ENCODE measurements at places on chromosomes 2 and 18. TPM values are rescaled to one million over a fixed set of nuclear protein-coding genes. Genes with fewer than 3 reads are reported as not detected.

- no peaks in the 10 kb centered on the region for H3K36me3 ChIP-seq
- no peak overlapping the region for H3K4me3 ChIP-seq
- no peak for DNase-seq
- H3K27me3 ChIP-seq: no peaks in the 10 kb centered on the region
These were observed 46.2 kb upstream of the NEDD4L start for GRCh38 chr18:57997820-57998219.

DNA sequence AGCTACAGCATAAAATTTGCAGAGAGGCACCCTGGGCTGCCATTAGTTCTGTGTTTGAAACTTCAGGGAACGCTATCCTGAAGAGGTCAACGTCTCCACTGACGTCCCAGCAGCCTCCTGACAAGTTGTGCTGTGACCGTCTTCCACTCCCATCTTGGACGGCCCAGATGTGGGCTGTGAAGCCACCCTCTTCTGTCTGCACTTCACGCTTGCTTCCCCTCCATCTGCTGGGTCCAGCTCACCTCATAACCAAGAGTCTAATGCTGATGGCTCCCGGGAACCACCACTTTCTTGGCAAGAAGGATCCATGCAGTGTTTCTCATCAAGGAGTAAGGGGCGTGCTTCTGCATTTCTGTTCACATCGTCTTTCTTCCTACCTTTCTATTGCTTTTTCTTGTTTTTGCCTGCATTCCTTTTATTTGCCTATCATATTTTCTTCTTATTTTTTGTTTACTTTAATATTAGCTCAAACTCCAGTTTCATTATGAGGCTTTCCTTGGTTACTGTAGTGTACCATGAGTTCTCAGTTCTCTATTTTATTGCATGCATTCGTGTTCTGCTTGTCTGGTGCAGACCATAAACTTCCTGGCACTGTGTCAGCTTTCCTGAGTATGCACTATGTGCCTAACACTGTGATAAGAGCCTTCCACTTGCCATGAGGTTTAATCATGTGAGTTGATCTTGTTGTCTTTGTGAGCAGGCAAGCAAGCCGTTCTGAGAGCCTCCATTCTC, 631.8 kb upstream of the RAB6C start:
- no peak overlapping the region for H3K27ac ChIP-seq
- no peaks in the 10 kb centered on the region for H3K4me1 ChIP-seq
- no peak overlapping the region for H3K4me3 ChIP-seq
- no peaks in the 10 kb centered on the region for H3K27me3 ChIP-seq

DNA sequence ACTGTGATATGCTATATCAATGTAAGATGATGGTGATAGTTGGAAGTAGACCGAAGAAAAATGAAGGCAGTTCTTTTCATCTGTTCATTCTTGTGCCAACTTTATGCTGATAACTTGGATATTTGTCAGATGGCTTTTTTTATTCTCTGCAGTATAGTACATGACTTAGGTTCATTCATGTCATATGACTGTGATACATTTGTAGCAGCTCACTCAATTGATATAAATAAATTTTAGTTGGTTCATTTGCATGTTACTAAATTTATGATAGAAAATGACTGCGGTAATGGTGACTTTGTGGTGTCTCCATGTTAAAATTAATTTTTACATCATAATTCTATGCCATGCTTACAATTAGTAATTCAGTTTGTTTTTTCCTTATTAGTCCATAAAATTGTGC, 7.1 kb downstream of the UBXN2A start:
- peaks cover 16% of the 10 kb centered on the region for H3K4me1 ChIP-seq
- H3K4me3 ChIP-seq: no peak overlapping the region
- no peak overlapping the region for H3K27ac ChIP-seq
- DNase-seq: no peak
- H3K27me3 ChIP-seq: no peaks in the 10 kb centered on the region

GRCh38 chr2:9115229-9115628, 91.4 kb upstream of the ASAP2 start:
- no peak overlapping the region for H3K4me3 ChIP-seq
- H3K27me3 ChIP-seq: no peaks in the 10 kb centered on the region
- H3K27ac ChIP-seq: no peak overlapping the region
- no peaks in the 10 kb centered on the region for H3K36me3 ChIP-seq

DNA sequence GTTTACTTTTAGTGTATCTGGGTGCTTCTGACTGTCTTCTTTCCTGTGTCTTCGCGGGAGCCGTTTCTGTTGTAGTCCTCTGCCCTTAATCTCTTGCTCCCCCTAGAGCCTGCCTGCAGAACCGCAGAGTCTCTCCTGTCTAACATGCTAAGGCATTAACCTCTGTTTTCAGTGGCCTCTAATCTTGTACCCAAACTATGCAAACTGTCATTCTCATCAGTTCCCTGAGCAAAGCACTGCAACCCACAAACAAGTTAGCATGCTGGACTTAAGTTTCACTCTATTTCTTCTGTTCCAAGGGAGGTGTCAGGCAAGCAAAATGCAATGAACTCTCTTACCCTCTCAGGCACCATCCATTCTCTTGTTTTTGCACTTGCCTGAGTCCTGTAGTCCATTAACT, 138.4 kb downstream of the OTX1 start:
- peak; percentile 68 for DNase-seq
- H3K36me3 ChIP-seq: no peaks in the 10 kb centered on the region
- H3K4me1 ChIP-seq: peaks cover 8% of the 10 kb centered on the region
- peak overlapping the region; percentile 54 for H3K4me3 ChIP-seq
- H3K27me3 ChIP-seq: no peaks in the 10 kb centered on the region

DNA sequence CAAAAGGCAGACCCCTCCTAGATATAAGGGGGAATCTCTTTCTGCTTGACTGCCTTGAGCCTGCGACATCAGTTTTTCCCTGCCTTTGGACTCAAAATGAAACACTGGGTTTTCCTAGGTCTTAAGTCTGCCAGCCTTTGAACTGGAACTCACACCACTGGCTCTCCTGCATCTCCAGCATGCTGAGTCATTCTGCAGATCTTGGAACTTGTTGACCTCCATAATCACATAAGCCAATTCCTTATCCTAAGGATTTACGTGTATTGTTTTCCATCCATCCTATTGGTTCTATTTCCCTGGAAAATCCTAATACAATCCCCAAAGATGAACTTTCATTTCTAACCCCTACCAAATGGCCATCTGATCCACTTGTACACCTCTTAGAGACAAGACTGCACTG, 88.0 kb downstream of the AFF3 start:
- H3K27me3 ChIP-seq: peaks cover 68% of the 10 kb centered on the region
- DNase-seq: no peak
- H3K27ac ChIP-seq: no peak overlapping the region
- H3K4me1 ChIP-seq: no peaks in the 10 kb centered on the region

- no peak for DNase-seq
- no peaks in the 10 kb centered on the region for H3K4me1 ChIP-seq
- H3K27ac ChIP-seq: no peak overlapping the region
- no peaks in the 10 kb centered on the region for H3K36me3 ChIP-seq
- H3K4me3 ChIP-seq: no peak overlapping the region
- no peaks in the 10 kb centered on the region for H3K27me3 ChIP-seq
These were observed 326.8 kb upstream of the DLGAP1 start for GRCh38 chr18:4781873-4782272.

DNA sequence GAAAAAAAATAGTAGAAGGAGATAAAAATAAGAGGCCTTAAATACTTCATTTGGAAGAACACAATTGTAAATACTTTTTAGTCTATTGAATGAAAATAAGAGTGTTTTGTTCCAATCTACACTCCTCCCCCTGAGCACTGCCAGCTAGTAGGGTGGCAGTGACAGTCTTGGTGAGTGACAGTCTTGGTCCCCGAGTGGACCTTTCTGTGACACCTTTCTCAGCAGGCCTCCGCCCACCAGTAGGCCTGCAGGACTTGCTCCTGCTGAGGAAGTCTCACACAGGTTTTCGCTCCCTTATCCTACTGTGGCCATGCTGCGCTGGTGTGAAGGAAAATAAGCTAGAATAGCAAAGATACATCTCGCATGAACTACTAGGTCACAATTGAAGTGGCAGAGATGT, 666.8 kb downstream of the NR4A2 start:
- no peak for DNase-seq
- H3K27me3 ChIP-seq: no peaks in the 10 kb centered on the region
- H3K4me3 ChIP-seq: no peak overlapping the region
- H3K4me1 ChIP-seq: no peaks in the 10 kb centered on the region
- H3K27ac ChIP-seq: no peak overlapping the region

DNA sequence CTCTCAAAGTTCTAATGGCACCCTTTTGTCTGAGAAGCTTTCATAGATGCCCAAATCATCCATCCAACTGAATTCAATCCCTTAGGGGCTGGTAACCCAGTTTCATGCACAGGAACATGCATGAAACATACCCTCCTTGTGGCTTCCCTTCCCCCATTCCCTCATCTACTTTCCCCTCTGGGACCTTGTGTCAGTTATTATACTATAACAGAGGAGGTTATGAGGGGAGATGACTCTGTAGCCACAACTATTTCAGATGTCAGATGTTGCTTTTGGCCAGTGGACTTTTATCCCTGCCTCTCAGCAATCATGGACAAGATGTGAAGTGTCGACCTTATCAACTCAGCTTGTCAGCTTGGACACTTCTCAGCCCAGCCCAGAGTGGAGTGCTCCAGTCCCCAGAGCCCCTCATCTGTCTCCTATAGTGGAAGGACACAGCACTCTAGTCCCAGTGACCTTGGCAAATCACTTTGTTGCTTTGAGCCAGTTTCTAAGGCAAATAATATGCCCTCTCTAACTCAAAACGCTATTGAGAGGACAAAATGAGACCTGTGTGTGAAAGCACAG, 8.4 kb downstream of the DHRS9 start:
- peaks cover 20% of the 10 kb centered on the region for H3K4me1 ChIP-seq
- no peak overlapping the region for H3K27ac ChIP-seq
- H3K4me3 ChIP-seq: no peak overlapping the region
- no peak for DNase-seq

GRCh38 chr2:72625366-72625765, 200.5 kb downstream of the EXOC6B start:
- no peaks in the 10 kb centered on the region for H3K27me3 ChIP-seq
- H3K27ac ChIP-seq: no peak overlapping the region
- DNase-seq: no peak
- H3K4me3 ChIP-seq: no peak overlapping the region
- H3K36me3 ChIP-seq: no peaks in the 10 kb centered on the region
- peaks cover 4% of the 10 kb centered on the region for H3K4me1 ChIP-seq

- DNase-seq: peak; percentile 93
- H3K4me1 ChIP-seq: peaks cover 19% of the 10 kb centered on the region
- H3K4me3 ChIP-seq: peak within 1 kb of the TSS; percentile 82
- no peaks in the 10 kb centered on the region for H3K27me3 ChIP-seq
- peaks cover 17% of the 10 kb centered on the region for H3K36me3 ChIP-seq
These were observed at the start of gene POLE4 for GRCh38 chr2:74958274-74959105. Gene POLE4 (plus strand): TSS chr2:74958643. CDS start chr2:74958680, 37 bp downstream.

DNA sequence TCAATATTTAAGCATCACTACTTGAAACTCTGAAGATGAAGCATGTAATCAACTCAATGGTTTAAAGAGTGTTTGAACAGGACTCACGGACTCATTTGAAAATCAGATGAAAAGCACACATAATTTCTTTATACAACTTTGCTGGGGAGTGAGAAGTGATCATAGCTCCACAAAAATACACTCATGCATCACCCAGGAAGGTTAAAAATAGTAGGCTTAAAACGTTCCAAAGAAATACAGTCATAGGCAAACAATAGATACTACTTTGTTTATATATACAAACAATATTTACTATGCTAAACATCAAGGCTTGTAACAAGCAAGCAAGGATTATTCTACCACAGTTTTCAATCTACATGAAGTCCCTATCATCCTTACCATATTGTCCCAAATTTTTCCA, 11.6 kb downstream of the HNRNPLL start:
- peaks cover 6% of the 10 kb centered on the region for H3K4me1 ChIP-seq
- H3K27me3 ChIP-seq: no peaks in the 10 kb centered on the region
- H3K36me3 ChIP-seq: no peaks in the 10 kb centered on the region

DNA sequence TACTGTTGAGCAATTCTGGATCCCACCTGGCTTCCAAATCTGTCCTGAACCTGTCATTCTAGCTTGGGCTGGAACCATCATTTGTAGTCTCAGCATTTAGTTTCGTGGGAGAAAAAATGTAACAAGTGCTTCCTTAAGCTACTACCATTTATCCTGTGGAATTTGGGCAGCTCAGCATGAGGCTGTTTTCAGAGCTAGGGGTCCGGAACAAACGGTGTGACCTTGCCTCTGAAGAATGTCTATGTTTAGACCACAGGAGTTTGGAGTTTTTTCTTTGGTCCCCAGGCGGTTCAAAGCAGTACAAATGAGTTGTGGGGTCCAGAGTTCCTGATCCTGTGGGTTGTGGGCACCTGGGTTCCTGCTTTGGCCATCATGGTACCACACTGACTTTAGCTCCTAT, 59.1 kb upstream of the TMEM178A start:
- no peak overlapping the region for H3K4me3 ChIP-seq
- no peak for DNase-seq
- no peaks in the 10 kb centered on the region for H3K36me3 ChIP-seq
- peaks cover 26% of the 10 kb centered on the region for H3K27me3 ChIP-seq
- no peak overlapping the region for H3K27ac ChIP-seq

Gene GNLY
- not detected for total RNA-seq

Gene ACMSD
- total RNA-seq: not detected

Gene ASPRV1
- 0.27 TPM for total RNA-seq

Gene CCDC74B
- 2.1 TPM for total RNA-seq

Gene KIF5C
- 2.9 TPM for total RNA-seq

Gene CIAO1
- total RNA-seq: 75.7 TPM

Gene HOXD12
- not detected for total RNA-seq

Measured in Calu3 (cell line).